ENCODE measurements at places on chromosomes 2 and 18. TPM values are rescaled to one million over a fixed set of nuclear protein-coding genes. Genes with fewer than 3 reads are reported as not detected.

DNA sequence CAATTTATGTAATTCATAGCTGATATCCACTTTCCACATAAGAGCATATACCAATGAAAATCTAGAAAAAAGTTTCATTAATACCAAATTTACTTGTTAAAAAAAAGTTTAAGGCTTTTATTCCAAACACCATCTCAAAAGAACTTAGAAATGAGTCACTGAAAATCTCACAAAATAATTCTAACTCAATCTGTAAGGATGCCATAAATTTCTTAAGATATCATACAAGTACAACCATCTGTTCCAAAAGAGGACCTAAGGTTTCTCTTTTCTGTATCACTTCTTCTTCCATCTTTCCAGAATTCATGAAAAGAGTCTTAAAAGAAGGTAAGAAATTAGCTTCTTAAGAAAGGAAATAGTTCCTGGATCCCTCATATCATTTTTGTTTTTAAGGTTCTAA, 60.4 kb downstream of the TRIP12 start:
- no peak for DNase-seq
- no peaks in the 10 kb centered on the region for H3K4me1 ChIP-seq
- H3K27ac ChIP-seq, result no peak overlapping the region
- no peaks in the 10 kb centered on the region for H3K27me3 ChIP-seq
- peaks cover 13% of the 10 kb centered on the region for H3K36me3 ChIP-seq

- H3K4me3 ChIP-seq, result no peak overlapping the region
- H3K36me3 ChIP-seq, result no peaks in the 10 kb centered on the region
- H3K27me3 ChIP-seq, result no peaks in the 10 kb centered on the region
- DNase-seq, result no peak
- no peak overlapping the region for H3K27ac ChIP-seq
These were observed 207.1 kb downstream of the NDUFA10 start for GRCh38 chr2:239818086-239818485.

DNA sequence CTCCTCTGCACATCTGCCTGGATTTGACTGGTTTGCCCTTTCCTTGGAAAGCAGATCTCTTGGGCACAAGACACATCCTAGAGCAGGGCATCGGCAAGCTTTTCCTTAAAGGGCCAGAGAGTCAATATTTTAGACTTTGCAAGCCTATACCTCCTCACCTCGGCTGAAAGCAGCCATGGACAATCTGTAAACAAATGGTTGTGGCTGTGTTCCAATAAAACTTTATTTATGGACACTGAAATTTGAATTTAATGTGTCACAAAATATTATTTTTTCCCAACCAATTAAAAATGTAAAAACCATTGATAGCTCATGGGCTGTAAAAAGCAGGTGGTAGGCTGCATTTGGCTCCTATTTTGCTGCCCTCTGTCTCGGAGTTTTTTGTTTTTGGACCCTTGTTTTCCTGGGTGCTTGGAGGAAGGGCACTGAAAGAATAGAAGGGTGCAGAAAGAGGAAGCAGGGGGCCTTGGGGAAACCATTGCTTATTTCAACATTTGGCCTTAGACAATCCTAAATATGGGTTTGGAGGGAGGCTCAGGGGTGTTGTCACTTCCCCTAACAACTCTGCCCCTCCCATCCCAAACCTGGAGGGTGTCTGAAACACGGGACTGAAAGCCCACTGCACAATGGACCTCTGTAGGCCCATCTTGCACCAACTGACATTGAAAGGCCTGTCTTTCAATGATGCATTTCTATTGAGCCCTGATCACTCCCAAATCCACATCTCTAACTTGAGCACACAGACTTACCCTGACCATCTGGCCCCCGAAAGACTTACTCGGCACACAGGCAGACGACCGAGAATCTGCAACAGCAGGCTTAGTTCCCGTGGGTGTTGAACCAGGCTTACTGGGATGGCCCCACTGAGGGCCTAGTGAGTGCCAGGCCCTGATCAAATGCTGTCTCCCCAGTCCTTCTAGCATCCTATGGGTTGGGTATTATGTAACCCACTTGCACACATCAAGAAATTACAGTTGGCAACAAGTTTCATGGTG, 7.1 kb upstream of the ZFP36L2 start:
- DNase-seq, result no peak
- H3K4me3 ChIP-seq, result no peak overlapping the region
- peaks cover 9% of the 10 kb centered on the region for H3K4me1 ChIP-seq
- H3K27ac ChIP-seq, result no peak overlapping the region

The IL1B gene
- total RNA-seq, result not detected

DNA sequence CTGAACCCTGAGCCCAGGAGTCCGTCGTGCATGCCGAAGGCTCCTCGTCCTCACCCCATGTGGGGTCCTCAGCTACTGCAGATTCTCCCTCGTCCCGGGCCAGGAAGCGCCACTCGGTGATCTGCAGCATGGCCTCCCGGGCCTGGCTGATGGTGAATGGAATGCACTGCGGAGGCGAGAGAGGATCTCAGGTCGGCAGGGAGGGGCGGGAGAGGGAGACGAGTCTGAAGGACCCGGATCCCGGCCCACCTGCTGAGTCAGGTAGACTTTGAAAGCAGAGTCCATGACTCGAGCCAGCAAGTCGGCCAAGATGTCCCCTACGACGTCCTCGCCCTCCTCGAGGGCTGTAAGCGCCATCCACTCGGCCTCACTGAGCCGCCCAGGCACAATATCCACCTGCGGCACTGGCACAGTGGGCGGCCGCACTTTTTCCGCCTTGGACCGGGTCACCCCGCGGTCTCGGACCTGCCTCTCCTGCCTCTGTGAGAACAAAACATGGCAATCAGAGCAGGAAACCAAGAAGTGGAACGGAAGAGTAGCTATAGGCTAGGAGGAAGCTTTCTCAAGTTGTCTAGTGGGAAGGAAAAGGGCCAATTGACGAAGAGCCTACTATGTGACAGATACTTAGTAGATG, 5.5 kb downstream of the C2orf81 start:
- peak overlapping the region; percentile 84 for H3K4me3 ChIP-seq
- H3K36me3 ChIP-seq, result no peaks in the 10 kb centered on the region
- no peak overlapping the region for H3K27ac ChIP-seq
- H3K4me1 ChIP-seq, result peaks cover 9% of the 10 kb centered on the region
- DNase-seq, result no peak

DNA sequence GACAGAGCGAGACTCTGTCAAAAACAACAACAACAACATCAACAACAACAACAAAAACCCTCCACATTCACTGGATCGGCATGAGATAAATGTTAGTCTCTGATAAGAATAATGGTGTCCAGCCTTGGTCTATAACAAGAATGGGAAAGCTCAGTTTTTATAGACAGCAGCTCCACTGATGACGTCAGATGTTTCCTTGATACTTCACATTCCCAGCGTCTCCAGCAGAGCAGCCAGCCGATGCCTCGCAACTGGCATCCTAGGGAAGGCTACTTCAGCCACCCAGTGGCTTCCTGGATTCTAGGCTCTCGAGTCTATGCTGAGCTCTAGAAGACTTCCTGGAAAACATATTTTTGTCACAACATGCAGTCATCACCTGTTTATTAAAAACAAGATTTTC, 271.4 kb upstream of the SMIM21 start:
- DNase-seq, result no peak
- H3K27ac ChIP-seq, result no peak overlapping the region
- no peaks in the 10 kb centered on the region for H3K27me3 ChIP-seq
- H3K4me1 ChIP-seq, result no peaks in the 10 kb centered on the region

DNA sequence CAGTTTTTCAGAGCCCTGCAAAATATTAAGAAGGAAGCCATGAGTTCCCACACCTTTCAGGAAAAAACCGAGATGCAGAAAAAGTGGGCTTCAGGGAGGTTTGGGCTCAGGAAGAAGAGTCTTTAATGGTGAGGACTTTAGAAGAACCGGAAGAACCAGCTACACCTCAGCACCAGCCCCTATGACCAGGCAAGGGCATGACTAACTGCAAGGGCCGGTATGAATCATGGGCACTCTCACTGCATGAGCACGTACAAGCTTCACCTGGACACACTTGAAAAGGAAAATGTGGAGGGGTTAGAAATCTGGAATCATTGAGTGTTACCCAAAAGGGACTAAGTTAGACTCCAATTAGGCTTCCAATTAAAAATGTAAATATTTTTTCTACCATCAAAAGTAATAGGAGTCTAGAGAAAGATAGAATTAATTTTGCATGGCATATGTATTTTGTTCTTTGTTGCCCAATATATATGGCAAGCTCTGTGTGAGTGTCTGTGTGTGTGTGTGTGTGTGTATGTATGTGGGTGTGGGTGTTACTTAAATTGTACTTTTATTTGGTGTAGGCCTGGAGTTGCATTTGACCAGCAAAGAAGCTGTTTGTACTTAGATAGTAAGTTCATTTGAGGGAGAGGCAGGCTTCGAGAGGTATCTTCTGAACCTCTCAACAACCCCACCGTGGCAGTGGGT, 66.5 kb upstream of the THUMPD2 start:
- H3K27me3 ChIP-seq, result no peaks in the 10 kb centered on the region
- H3K27ac ChIP-seq, result no peak overlapping the region
- DNase-seq, result no peak
- H3K4me1 ChIP-seq, result no peaks in the 10 kb centered on the region

The VWC2L gene
- total RNA-seq, result not detected

DNA sequence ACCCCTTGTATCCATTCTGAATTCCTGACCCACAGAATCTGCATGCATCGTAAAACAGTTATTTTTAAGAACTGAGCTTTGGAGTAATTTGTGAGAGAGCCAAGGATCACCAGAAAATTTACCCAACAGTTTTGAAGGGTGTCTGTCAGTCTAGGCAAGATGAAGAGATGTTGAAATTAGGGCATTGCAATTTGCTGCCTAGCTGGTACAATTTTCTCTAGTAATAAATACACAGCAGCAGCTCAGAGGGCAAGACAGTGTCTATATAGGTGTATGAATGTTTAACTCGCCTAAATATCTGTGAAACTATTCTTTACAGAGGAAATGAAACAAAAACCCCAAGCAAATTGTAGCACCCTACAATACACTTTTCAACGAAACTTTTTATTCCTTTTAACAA, 377.8 kb upstream of the POU3F3 start:
- H3K4me3 ChIP-seq, result no peak overlapping the region
- no peak overlapping the region for H3K27ac ChIP-seq
- H3K4me1 ChIP-seq, result no peaks in the 10 kb centered on the region
- no peaks in the 10 kb centered on the region for H3K27me3 ChIP-seq

GRCh38 chr18:76621226-76621625, 126.2 kb upstream of the ZNF516 start:
- no peak for DNase-seq
- peak overlapping the region; percentile 54 for H3K4me3 ChIP-seq
- H3K27me3 ChIP-seq, result no peaks in the 10 kb centered on the region
- peaks cover 8% of the 10 kb centered on the region for H3K4me1 ChIP-seq
- no peak overlapping the region for H3K27ac ChIP-seq
- H3K36me3 ChIP-seq, result no peaks in the 10 kb centered on the region

- no peaks in the 10 kb centered on the region for H3K36me3 ChIP-seq
- peak within 1 kb of the TSS; percentile 75 for H3K4me3 ChIP-seq
- no peaks in the 10 kb centered on the region for H3K27me3 ChIP-seq
These were observed at the start of gene ERICH2 for GRCh38 chr2:170770008-170770605. Gene ERICH2, plus strand, starts transcription at chr2:170770378. Its CDS starts 304 bp downstream, at chr2:170770682.

- H3K4me1 ChIP-seq, result peaks cover under 1% of the 10 kb centered on the region
- no peak overlapping the region for H3K27ac ChIP-seq
- no peak overlapping the region for H3K4me3 ChIP-seq
- H3K36me3 ChIP-seq, result no peaks in the 10 kb centered on the region
- no peaks in the 10 kb centered on the region for H3K27me3 ChIP-seq
These were observed 4.2 kb upstream of the USP14 start for GRCh38 chr18:154151-154550.

- no peak overlapping the region for H3K27ac ChIP-seq
- H3K27me3 ChIP-seq, result no peaks in the 10 kb centered on the region
- H3K4me3 ChIP-seq, result no peak overlapping the region
- H3K4me1 ChIP-seq, result no peaks in the 10 kb centered on the region
These were observed 62.8 kb downstream of the TMEM237 start for GRCh38 chr2:201580486-201580885.
